ENCODE measurements at places on chromosomes 1 and 21.

DNA sequence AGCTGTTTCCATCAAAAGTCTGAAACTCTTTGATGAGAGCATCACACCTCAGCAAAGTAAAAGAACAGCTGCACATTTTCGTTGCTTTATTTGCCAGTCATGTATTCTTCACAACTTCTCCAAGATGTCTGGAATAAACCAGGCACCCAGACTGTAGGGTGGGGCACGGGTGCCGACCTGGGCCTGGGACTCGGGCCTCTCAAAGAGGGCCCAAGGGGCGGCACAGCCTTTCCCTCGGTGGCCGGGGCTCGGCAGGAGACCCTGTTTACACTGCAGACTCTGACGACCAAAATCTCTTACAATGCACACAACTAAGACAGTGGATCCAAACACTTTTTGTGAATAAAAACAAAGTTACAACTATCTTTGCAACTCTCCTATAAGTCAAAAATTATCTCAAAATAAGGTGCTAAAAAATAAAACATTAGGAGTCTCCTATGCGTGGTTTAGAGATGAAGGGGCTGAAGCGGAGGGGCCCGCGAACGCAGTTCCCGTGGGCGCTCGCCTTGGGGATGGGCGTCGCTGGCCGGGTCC is 696 bp downstream of the LSS start:
- no peak for DNase-seq

- DNase-seq = no peak
These were observed 295.0 kb downstream of the VAV3 start for GRCh38 chr1:107669996-107670395.

- no peak for DNase-seq
These were observed 40.1 kb downstream of the BMP8A start for GRCh38 chr1:39531526-39531925.

- DNase-seq = no peak
These were observed 11.9 kb downstream of the CACNA1S start for GRCh38 chr1:201100169-201100930.

- no peak for DNase-seq
These were observed 222.7 kb downstream of the SLC35F3 start for GRCh38 chr1:234127026-234127671.

DNA sequence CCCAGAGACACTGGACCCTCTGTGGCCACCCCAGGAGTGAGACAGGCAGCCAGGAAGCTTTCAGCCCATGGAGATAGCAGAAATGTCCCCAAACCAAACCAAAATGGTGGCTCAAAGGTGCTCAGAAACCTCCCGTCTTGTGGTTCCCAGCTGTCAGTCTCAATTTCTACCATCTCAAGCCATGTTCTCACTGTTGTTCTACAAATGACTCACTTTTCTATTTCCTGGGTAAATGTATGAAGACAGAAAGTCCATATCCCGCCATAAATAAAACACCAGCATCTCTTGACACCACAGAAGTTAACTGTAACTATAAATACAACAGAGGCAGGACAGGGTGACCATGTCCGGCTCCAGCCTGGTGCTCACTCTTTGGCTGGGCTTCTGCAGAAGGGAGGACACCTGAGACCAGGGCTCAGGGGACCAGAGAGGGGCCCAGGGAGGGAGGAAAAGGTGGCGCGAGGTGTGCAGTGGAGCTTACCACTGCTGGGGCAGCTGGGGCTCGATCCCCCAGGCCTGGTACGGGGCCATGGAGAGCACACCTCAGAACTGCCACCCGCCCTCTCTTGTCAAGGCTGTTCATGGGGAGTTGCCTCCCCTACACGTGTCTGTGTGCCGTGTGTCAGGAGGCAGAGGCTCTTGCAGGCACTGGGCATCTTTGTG is 43.6 kb downstream of the EPHB2 start:
- DNase-seq = no peak

All from activated naive CD8-positive, alpha-beta T cell treated with anti-CD3 and anti-CD28 coated beads for 36 hours (primary cell).